Sciatic nerve (tissue), 2 donors: ENCODE measurements at places on chromosomes 12 and 14. TPM values are rescaled to one million over a fixed set of nuclear protein-coding genes. Genes with fewer than 3 reads are reported as not detected.

DNA sequence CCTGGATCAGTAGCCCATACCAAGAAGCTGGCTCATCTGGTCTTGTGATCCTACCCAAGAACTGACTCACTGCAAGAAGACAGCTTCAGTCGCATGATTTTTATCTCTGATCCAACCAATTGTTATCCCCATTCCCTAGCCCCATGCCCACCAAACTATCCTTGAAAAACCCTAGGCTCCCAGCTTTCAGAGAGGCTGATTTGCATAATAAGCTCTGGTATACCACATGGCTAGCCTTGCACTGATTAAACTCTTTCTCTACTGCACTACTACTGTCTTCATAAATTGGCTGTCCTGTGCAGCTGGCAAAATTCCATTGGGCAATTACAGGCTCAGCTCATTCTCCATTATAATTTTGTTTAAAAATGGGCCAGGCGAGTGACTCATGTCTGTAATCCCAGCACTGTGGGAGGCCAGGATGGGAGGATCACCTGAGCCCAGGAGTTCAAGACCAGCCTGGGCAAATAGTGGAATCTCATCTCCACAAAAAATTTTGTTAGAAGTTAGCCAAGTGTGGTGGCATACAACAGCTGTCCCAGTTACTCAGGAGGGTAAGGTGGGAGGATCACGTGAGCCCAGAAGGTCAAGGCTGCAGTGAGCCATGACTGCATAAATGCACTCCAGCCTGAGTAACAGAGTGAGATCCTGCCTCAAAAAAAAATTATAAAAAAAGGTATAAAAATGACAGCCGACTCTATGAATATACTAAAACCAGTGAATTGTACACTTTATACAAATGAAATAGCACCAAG is 76.7 kb upstream of the EIF5 start:
- no peak for DNase-seq

DNA sequence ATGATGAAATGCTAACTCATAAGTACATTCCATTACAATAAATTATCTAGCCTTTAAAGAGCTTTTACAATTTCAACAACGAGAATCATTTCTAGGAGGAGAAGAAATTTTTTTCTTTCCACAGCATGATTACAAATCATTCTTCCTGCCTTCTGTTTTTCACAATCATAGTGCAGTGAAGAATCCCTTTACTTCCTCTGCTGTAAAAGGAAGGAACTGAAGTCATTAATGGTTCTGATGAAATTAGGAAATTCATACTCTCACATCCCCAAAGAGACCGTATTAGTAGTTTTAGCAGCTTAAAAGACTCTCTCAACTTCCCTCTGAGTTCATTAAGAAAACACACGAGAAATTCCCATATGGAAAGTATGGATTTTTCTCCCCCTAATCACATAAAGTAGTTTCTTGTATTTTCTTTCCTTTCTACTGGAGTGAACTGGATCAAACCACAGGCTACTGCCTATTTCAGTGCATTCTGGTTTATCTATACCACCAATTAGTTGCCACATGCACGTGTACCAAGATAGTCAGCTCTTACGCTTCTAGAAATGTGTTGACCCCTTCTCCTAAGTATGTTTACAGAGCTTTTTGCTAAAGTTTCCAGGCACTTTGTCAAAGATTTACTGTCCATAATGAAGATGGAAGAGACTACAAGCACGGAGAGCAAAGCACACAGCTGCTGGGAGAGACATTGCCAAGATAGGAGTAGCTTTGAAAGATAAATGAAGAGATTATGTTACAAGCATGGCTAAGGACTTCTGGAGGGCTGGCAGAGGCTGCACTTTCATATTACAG is 58.9 kb upstream of the KITLG start:
- no peak for DNase-seq

GRCh38 chr14:98555440-98555839 is 716.6 kb downstream of the BCL11B start:
- DNase-seq, result no peak

Gene HPD
- total RNA-seq, result 0.40 TPM

Gene ELK3
- total RNA-seq, result 30.2 TPM
